ENCODE measurements at places on chromosomes 7 and 10.

- DNase-seq, result no peak
These were observed 104.2 kb downstream of the KIF20B start for GRCh38 chr10:89805599-89806013.

GRCh38 chr7:150629347-150629746, 2.8 kb downstream of the GIMAP6 start:
- DNase-seq, result no peak

DNA sequence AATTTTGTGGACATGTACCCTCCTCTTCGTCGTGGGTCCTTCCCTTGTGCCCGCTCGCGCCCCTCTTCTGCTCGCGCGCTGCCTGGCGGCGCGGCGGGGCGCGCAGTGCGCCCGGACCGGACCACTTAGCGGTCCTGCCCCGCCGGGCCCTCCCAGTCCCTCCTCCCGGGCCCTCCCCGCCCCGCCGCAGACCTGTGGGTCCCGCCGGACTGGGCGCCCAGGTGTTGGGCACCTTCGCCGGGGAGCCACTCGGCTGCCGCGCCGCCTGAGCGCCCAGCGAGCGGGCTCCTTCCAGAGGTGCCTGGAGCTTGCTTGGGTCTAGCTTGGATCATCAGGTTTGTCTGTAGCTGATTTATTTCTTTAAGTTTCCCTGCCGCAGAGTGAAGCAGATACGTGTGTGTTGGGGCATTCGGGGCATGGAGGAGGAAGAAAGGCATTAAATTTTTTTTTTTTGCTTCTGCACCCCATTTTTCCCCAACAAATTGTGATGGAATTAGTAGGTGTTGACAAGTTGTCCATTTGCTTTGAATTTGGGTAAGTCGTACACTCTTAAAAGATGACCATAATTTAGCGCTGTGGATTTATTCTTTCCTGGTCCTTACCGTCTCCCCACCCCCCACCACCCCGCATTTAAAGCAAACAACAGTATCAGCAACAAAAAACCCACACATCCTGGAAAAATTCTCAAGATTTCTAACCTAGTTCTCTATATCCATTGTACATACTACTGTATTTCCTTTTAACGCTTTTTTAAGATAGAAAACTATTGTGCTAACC, 905 bp downstream of the C1GALT1 start:
- peak; percentile 12 for DNase-seq

- peak; percentile 99 for DNase-seq
These were observed 74.5 kb upstream of the VKORC1L1 start for GRCh38 chr7:65798111-65799075.

DNA sequence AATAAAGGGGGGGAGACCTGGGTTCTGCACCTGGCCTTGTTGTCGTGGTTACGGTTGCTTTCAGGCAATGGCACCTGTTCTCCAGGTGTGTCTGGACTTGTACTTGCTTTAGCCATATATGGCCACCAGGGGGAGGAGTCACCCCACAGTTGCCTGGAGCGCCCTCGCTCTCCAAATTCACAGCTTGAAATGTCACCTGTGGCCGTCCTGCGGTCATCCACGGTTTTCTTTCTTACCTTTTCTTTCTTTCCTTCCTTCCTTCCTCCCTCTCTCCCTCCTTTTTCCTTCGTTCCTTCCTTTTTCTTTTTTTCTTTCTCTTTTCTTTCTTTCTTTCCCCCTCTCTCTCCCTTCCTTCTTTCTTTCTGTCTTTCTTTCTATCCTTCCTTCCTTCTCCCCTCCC, 157.2 kb upstream of the ZNF92 start:
- peak; percentile 52 for DNase-seq

GRCh38 chr10:88190540-88191235, 327.3 kb downstream of the PTEN start:
- no peak for DNase-seq

DNA sequence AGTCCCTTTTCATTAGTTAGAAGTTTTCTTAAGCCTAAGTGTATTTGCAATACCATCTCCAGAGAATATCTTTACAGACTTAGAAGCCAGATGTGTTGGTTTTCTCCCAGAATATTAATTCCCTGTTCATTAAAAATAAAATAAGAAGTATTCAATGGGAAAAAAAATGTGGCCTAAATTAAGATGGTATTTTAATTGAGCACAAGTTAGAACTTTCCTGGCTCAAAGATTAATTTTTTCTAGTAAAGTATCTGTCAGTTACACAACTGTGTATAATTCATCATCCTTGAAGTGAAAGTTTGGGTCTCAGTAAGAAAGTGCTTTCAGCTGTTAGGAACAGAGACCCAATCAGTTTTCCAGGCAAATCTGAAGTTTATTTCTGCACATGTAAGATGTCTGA, 1179.5 kb upstream of the C7orf33 start:
- DNase-seq, result no peak

GRCh38 chr7:27520815-27521790, 141.6 kb downstream of the HIBADH start:
- no peak for DNase-seq

DNA sequence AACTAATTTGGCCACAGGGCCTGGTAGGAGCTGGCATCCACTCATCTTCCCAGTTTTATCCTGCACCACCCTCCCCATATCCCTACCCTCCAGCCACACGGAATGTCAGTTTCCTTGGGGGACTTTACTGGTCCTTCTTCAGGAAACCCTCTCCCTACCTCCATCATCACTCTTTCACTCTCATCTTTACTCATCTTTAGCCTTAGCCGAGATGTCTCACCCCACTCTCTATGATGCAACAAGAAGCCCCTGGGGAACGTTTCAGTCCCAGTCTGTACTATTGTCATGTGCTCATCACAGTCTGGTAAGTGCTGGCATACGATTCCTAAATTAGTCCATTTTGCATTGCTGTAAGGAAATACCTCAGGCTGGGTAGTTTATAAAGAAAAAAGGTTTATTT, 34.9 kb upstream of the TMEM248 start:
- DNase-seq, result no peak

DNA sequence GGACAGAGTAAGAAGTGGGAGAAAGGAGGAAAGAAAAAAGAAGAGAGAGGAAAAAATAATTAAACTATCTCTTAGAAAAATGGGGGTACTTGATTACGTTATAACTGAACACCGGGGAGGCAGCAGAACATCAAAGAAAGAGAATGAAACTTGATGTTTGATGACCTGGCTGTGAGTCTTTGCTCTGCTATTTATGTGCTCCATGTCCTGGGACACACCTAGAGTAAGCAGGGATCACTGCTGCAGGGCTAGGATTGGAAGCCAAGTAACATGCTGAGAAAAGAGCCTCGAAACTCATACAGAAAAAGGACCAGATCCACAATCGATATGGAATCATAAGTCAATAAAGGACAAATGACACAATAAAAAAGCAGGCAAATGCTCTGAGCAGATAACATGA, 56.7 kb upstream of the COL13A1 start:
- no peak for DNase-seq

- DNase-seq, result no peak
These were observed 16.0 kb downstream of the CREB3L2 start for GRCh38 chr7:137985897-137986251.

- DNase-seq, result no peak
These were observed 22.8 kb downstream of the BRAF start for GRCh38 chr7:140901941-140902302.

- DNase-seq, result peak; percentile 71
These were observed 35.1 kb upstream of the DNAH11 start for GRCh38 chr7:21507627-21508343.

- no peak for DNase-seq
These were observed 298.3 kb downstream of the GALNT17 start for GRCh38 chr7:71430246-71430645.

All from HAP-1 (cell line).